RWPE1 (cell line): ENCODE measurements at places on chromosomes 11 and 22.

GRCh38 chr22:36440429-36441002, 40.9 kb downstream of the TXN2 start:
- DNase-seq, result no peak

- no peak for DNase-seq
Observed at GRCh38 chr11:20041499-20041898, 118.8 kb downstream of the DBX1 start.

- DNase-seq, result no peak
Observed at GRCh38 chr11:132123449-132123848, 753.0 kb downstream of the NTM start.

DNA sequence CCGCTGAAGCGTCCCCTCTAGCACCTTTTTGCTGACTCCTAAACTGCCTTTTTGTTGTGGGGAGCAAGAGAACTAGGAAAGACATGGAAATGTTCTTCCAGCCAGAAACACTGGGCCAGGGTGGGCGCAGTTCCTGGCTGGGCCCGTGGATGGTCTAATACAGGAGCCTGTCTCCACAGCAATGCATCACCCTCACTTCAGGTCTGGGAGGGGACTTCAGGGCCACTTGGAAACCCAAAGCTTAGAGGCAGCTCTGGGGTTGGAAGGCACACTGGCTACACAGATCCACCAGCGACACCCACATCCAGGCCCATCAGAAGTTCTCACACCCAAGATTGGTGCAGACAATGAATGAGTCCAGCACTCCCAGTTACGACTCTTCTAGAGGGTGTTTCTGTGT, 120.3 kb downstream of the ETS1 start:
- no peak for DNase-seq

- DNase-seq, result no peak
Observed at GRCh38 chr11:12292766-12293165, 84.6 kb upstream of the PARVA start.

DNA sequence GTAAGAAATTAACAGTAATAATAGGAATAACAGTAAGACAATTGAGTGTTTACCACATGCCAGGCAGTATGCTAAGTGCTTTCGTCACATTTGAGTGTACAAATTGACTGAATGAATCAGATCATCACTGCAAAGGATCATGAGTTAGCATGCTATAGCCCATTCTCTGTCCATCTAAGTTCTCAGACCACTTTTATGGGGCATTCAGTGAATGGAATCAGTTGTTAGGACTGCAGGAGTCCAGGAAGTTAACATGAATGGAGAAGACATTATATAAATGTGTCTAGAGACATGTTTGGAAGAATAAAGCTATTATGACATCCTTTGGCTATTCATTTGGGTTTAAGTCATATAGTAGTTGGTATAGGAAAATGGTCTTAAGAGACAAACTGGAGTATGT, 59.9 kb downstream of the NCAM1 start:
- DNase-seq, result no peak

- DNase-seq, result no peak
Observed at GRCh38 chr11:2828585-2829330, 56.8 kb downstream of the CDKN1C start.

- DNase-seq, result no peak
Observed at GRCh38 chr11:15127341-15127740, 12.6 kb downstream of the INSC start.

DNA sequence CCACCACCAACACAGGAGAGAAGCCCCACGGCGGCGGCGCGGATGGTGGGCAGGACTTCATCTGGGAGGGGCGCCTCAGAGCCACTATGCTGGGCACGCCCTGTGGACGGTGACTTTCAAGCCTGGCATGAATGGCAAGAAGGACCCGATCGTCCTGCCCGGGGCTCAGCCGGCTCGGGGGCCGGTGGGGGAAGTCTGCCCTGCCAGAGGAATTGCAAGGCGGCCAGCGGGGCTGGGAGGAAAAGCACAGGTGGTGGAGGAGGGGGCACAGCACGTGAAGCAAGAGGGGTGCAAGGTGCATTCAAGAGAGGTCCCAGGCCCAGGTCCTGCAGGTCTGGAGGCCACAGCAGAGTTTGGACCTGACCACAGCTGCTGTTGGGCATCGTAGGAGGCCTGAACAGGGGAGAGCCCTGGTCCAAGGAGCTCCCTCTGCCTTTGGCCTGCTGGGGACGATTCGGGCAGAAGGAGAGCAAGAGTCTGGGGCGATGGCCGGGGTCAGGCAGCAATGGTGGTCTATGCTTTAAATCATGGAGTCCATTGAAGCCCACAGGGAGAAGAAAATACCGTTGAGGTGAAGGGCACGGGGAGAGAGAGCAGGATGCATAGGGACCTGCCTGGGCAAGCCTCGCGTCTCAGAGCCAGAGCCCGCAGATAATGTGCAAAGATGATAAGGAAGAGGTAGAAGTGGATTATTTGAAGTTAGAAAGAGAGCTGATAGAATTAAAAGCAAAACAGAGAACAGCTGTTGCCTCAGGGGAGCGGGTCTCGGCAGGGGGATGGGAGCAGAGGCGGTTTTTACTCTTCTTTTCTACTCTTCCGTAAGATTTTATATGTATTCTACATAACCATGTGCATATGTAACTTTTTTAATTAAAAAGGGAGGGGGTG, 82.6 kb upstream of the SHISAL1 start:
- no peak for DNase-seq

- DNase-seq, result no peak
Observed at GRCh38 chr11:21896746-21897602, 295.9 kb upstream of the ANO5 start.

- DNase-seq, result no peak
Observed at GRCh38 chr11:36450110-36450572, 59.9 kb downstream of the TRAF6 start.

DNA sequence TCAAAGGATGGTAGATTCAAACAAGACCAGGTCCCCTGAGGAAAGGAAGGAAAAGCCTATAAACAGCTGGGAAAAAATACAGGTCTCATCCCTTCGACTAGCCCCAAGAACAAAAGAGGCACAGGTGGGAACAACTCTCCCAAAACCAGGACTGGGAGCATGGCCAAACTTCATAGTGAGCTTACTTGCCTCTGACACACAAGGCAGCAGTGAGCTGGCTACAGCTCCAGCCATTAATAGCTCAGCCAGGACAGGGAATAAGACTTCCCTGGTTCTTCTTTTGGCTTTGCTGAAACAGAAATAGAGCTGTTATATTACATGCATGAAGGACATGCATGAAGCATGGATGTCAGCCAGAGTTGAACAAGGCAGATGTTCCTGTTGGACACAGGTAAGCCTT, at the start of gene OR10A2:
OR10A2 (plus strand) TSS at position 97 of the 400 bp plus-strand sequence. CDS start 6,698 bp downstream, outside the sequence.
- DNase-seq, result no peak

DNA sequence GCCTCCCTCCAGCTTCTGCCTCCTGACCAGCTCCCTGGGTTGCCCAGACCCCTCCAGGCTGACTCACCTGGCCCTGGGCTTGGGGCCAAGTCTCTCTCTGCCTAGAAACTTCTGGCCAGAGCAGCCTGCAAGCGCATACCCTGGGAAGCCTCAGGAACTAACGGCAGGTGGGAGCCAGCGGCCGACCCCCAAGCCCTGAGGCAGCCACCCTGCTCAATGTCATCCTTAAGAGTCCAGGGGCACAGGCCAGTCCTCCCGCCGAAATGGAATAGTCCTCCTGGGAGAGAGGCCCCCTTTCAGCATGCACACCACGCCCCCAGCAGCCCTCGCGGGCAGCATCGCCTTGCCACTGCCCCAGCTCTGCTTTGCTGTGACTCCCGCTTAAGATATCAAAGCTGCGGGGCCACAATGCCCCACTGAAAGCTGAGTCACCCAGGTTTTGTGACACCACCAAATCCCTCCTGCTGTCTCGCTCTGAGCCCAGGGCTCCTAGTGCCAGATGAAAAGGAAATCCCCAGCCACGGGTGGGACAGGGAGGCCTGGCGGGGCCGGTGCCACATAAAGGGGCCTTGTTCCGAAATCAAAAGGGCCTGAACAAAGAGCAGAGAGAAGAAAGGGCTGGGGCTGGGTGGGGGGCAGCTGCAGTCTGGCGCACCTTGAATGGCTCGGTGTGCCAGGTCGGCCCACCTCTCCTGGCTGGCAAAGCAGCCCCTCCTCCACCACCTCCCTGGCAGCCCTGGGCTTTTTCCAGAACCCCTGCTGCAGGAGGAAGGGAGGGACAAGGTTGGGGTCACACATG, 21.4 kb upstream of the FGF3 start:
- DNase-seq, result no peak

DNA sequence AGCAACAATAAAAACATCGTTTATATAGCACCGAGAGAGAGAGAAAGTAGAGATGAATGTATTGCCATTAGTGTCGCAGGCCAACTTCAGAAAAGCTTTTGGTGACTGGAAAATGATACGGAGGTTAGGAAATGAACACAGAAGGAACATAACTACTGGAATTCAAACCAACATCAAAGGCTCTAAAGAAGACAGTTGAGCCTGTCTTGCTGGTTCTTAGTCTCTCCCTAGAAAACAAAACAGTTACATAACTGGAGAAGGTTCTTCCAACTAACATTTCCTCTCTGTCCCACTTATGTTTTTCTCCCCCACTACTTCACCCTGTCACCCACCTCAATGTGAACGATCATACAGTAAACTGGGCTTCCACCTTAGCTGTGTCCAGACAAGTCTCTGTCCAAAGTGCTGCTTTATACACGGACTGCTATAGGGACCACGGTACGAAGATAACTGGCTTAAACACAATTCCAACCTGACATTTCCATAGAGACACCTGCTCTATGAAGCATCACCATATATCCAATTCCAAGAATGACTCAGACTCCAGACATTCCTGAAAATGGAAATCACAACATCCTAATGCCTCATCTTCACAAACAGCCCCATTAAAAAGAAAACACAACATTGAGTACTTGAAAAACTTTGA, 85.2 kb upstream of the ARHGAP32 start:
- peak; percentile 8 for DNase-seq

GRCh38 chr11:120295099-120295498, 30.0 kb upstream of the TLCD5 start:
- DNase-seq, result no peak

- peak; percentile 87 for DNase-seq
Observed at GRCh38 chr11:834371-835316, 1.9 kb downstream of the CD151 start.

DNA sequence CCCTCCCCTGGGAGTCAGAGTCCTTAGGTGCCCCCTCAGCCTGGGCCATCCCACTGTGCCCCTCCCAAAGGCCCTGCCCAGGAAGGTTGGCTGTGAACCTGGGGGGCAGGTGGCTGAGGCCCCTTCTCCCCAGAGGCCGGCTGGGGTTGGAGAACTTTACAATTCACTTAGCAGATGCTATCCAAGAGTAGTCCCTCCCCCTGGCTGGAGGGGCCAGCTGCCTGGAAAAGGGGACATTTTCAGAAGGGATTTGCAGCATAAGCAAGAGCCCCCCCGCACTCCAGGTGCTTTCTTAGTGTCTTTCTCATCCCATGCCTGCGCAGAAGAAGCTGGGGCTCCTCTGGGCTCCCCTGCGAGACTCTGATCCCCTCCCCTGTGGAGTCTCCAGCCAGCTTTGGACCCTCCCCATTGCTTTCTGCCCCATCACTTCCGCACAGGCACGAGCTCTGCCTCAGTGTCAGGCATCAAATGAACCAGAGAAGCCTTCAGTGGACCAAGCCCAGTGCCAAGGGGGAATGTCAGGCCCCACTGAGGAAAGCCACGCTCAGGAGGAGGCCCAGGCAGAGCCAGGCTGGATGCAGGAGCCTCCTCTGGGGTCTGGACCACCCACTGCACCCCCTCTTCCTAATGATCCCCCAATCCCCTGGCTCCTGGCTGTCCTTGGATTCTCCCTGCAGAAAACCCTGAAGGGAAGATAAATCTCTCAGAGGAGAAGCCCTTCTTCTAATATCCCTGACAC, 3.7 kb downstream of the SSTR3 start:
- DNase-seq, result no peak

DNA sequence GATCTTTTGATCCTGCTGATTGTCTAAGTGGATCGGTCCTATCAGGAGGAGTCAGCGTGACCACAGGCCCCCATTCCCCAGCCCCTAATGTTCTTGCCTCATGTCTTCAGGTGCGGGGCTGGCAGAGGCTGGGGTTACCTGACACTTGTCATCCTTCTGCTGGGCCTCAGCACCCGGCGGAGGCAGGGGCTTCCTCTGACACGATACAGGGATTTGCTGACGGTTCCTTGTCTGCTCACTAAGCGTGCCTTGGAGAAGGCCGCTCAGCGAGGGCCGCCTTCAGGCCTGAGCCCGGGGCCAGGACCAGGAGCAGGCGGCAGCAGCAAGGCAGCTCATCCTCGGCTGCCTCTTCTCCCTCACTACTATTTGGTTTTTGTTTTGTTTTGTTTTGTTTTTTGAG, 45.7 kb upstream of the KCNQ1OT1 start:
- DNase-seq, result no peak

DNA sequence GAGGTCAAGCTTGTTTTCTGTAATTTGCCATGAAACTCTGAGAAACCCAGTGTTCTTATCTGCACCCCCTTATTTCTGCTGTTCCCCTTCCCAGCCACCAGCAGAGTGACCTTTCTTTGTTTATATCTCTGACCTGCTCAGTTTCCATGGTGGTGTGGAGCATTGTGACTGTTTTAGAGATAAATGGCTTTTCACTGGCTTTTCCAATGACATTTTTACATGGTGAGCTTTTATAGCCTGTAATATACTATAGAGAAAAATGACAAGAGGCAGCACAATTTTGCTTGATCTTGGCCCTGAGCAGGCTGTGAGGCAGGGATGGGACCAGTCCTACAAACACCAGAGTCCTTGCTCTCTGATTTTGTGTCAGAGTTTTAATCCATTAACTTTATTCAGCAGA, 233.9 kb downstream of the FAT3 start:
- no peak for DNase-seq

- DNase-seq, result no peak
Observed at GRCh38 chr11:9397746-9398680, 13.6 kb downstream of the IPO7 start.

- no peak for DNase-seq
Observed at GRCh38 chr11:117795638-117796455, 1.2 kb downstream of the DSCAML1 start.

DNA sequence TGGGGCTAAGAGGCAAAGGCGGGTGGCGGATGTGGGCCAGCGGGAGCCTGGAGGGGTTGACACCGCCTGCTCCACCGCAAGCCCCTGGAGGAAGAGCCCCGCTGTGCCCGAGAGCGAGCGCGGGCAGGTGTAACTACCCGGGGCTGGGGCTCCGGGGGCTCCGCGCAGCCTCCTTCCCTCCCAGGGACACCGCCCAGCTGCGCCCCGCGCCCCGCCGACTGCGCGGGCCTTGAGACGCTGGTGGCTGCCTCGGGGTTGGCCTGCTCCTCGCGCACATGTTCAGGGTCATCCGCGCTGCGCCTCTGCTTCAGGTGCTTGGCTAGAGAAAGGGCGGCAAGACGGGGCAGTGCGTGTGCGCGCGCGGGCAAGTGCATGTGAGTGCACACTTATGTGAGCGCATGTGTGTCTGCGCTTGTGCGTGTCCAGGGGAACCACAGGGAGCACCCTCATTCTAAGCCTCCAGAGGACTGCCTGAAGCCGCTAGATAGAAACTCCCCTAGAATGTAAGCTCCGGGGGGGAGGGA, 197.5 kb upstream of the TMEM45B start:
- DNase-seq, result no peak

GRCh38 chr11:124727474-124727873, 12.3 kb upstream of the NRGN start:
- DNase-seq, result no peak

DNA sequence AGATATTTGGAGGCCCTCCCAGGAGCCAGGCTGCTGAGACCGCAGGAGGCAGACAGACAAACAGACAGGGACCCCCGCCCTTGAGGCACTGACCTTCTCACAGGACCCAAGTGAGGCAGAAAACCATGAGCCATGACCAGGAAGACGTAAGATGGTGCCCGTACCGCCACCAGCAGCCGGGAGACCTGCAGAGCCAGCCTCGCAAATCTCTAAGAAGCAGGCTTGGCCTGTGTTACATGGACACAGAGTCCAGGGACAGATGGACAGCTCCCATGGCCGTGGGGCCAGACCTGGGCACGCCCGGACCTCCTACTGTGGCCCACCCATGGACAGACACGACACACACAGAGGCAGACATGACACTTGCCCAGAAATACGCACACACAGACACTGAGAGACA, 30.7 kb upstream of the TOLLIP start:
- DNase-seq, result no peak
